ENCODE measurements at places on chromosomes 3 and 15.

- no peak for DNase-seq
Observed at GRCh38 chr15:85694091-85694490, 100.6 kb downstream of the KLHL25 start.

DNA sequence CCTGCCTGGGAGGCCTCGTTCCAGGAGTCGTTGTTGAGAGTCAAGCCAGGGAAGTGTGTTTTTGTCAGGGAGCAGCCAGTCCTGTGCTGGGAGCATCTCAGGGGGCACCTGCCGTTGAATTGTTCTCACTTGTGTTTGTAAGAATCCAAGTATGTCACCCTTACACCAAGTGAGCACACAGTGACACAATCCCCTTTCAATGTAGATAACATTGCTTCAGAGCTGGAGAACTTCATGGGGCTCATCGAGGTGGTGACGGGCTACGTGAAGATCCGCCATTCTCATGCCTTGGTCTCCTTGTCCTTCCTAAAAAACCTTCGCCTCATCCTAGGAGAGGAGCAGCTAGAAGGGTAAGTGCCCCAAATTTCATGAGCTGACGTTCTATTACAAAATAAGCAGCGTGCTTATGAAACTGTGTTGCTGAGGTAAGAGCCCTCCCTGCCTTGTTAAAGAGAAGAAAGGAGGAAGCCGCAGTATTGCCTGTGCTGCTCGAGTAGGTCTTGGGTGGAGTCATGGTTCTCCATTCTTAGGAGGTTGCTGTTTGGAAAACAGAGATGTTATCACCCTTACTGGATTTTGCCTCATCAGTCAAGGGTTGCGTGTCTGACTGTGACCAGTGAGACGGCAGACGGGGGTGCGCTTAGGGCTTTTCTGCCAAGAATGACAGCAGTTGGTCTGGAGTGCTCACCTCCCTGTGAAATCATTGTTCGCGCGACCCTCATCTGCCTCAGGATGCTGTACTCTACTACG is 108.1 kb downstream of the PGPEP1L start:
- no peak for DNase-seq

- no peak for DNase-seq
Observed at GRCh38 chr3:16935781-16936180, 51.0 kb downstream of the PLCL2 start.

DNA sequence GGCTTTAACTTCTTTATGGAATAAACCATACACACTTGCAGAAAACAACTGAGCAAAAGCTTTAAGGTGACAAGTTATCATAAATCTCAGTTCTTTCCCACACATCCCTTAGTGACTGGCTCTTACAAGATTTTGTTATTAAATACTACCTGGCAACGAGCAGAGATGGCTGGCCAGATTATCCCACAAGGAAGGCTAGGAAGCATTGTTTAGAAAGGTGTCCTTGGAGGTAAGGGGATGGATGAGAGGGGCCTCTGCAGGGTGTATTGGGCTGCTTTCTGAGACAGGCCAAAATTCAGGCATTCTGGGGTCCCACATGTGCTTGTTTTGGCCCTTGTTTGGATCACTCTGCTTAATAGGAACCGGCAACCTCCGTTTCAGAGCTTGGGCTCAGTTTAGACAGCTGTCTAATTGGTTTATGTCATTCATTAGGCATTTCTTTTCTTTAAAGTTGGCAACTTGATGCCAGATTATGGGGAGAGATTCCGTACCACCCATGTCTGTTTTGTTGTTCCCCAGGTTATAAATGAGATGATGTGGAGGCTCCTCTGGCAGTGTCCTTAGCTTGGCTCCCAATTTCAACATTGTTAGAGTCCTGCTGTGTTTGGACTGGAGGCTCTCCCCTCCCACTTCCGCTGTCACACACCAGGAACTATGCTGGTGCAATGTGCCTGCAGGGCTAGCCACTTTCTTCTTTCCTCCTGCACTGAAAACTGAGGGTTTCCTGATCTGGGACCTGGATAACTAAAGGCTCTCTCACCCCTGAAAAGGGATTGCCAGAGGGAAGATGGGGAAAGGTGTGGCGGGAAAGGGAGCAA is 121.1 kb downstream of the TPRG1 start:
- DNase-seq, result no peak

GRCh38 chr3:19364148-19364547 is 215.8 kb downstream of the KCNH8 start:
- DNase-seq, result no peak

All from NK-92 treated with Interleukin-12 subunit alpha and Interleukin-12 subunit beta, amount 100 ng/mL, for 24 hours (cell line).